Activated T-helper 2 cell treated with anti-CD3 and anti-CD28 coated beads, Interferon-gamma antibody, Interleukin-2, Interleukin-4, amounts not matched to agents 10 μg/mL and 5 μg/mL and 100 μg/mL, durations not matched to agents 14 hours and 24 hours and 36 hours (primary cell): ENCODE measurements at places on chromosomes 16 and 17.

DNA sequence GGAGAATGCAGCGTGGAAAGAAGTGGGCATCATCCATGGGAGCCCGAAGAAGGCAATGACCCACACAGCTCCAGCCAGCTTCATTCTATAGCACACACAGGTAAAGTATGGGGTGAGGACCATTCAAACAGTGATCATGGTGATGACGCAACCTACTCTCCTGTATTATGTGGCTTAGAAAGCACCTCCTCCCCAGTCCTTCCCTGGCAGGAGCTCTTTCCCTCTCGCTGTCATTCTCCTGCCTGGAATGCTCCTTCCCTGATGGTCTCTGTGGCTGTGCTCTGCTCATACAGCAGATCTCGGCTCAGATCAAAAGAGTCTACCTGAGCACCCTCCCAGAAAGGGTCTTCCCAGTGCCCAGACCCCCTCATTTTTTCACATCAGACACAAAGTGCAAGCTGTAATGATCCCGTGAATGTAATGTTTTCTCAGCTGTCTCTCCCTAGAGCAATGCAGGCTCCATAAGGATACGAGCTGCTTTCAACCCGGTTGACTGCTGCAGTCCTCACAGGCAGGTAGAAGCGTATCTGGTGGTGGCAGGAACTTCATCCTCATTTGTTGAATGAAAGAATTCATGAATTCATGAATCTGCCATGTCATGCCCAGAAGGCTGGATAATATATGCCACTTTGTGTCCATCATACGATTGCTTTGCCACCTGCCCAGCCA lies 248.8 kb downstream of the HS3ST3A1 start:
- no peaks in the 10 kb centered on the region for H3K36me3 ChIP-seq
- DNase-seq: no peak
- no peaks in the 10 kb centered on the region for H3K4me1 ChIP-seq

DNA sequence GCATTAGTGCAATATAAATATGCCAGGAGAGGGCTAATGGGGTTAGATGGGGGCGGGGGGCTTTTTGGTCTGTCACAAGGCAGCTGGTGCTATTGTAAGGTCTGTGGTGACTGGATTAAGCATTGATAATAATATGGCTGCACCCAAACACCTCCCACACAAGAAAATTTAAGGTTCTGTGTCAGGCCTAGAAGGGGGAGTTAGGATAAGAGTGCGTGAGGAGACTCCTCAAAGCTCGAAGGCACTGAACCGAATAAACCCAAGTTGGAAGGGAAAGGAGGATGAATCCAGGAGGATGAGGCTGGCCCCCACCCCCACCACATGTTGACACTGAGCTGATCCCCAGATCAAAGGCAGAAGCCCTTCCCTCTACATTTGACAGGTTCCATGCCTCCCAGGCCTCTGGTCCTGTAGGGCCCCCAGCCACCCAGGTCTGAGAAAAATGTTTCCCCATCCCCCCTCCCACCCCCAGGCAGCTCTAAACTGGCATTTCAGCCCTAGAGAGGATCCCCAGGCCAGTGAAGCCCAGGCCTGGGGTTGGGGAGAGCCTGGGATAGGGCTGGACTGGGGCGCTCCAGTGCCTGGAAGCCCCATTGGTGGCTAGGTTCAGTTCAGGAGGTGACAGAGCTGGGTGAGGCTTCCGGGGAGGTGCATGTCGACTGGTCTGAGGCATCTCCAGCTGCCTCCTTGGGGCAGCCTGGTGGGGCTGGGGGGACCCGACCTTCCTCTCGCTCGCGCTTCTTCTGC lies 1.7 kb downstream of the HOXB1 start:
- no peaks in the 10 kb centered on the region for H3K36me3 ChIP-seq
- no peak for DNase-seq
- peaks cover 50% of the 10 kb centered on the region for H3K27me3 ChIP-seq
- no peak overlapping the region for H3K4me3 ChIP-seq
- peaks cover 5% of the 10 kb centered on the region for H3K4me1 ChIP-seq
- H3K27ac ChIP-seq: no peak overlapping the region

GRCh38 chr17:40707745-40708144 lies 4.2 kb upstream of the KRT24 start:
- no peaks in the 10 kb centered on the region for H3K36me3 ChIP-seq
- no peak for DNase-seq
- H3K4me1 ChIP-seq: no peaks in the 10 kb centered on the region
- no peak overlapping the region for H3K4me3 ChIP-seq
- H3K27me3 ChIP-seq: peaks cover 23% of the 10 kb centered on the region

DNA sequence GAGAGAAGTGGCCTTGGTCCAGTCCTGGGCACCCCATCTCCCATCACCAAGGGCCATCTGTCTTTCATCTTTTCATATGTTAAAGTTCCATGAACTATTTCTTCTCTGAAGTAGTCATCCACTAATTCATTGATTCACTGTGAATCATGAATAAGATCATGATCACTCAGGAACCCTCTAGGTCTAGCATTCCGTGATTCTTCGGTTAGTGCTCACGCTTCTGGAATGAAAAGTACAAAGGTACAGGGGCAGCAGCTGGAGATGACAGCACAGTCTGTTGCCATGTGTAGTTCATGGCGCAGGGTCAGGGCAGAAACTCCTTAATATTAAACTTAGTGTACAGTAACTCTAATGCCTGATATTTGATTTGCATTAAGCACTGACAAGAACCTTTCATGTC lies 127.1 kb downstream of the CDH13 start:
- H3K27me3 ChIP-seq: peaks cover 13% of the 10 kb centered on the region
- no peak for DNase-seq
- no peak overlapping the region for H3K4me3 ChIP-seq
- H3K36me3 ChIP-seq: no peaks in the 10 kb centered on the region
- H3K4me1 ChIP-seq: no peaks in the 10 kb centered on the region

DNA sequence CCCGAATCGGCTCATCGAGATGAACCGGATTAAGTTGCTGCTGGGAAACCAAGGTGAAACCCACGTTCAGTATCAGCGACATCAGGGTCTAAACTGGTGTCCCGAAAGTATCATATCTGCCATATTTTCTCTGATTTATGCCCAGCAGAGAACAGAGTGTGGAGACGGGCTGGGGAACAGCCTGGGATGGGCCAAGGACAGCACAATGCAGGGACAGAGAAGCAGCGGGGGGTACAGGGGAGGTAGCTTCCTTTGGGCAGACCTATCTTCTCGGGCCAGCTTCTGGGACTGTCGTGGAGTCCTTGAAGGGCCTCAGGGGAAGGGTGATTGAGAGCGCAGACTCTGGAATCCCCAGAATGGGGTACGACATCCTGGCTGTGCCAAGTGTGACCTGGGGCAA lies 17.5 kb upstream of the MLKL start:
- peaks cover 4% of the 10 kb centered on the region for H3K27me3 ChIP-seq
- H3K4me1 ChIP-seq: no peaks in the 10 kb centered on the region
- no peaks in the 10 kb centered on the region for H3K36me3 ChIP-seq

GRCh38 chr17:61200339-61200715 lies 199.3 kb upstream of the TBX2 start:
- no peaks in the 10 kb centered on the region for H3K4me1 ChIP-seq
- no peaks in the 10 kb centered on the region for H3K36me3 ChIP-seq
- H3K27ac ChIP-seq: no peak overlapping the region

DNA sequence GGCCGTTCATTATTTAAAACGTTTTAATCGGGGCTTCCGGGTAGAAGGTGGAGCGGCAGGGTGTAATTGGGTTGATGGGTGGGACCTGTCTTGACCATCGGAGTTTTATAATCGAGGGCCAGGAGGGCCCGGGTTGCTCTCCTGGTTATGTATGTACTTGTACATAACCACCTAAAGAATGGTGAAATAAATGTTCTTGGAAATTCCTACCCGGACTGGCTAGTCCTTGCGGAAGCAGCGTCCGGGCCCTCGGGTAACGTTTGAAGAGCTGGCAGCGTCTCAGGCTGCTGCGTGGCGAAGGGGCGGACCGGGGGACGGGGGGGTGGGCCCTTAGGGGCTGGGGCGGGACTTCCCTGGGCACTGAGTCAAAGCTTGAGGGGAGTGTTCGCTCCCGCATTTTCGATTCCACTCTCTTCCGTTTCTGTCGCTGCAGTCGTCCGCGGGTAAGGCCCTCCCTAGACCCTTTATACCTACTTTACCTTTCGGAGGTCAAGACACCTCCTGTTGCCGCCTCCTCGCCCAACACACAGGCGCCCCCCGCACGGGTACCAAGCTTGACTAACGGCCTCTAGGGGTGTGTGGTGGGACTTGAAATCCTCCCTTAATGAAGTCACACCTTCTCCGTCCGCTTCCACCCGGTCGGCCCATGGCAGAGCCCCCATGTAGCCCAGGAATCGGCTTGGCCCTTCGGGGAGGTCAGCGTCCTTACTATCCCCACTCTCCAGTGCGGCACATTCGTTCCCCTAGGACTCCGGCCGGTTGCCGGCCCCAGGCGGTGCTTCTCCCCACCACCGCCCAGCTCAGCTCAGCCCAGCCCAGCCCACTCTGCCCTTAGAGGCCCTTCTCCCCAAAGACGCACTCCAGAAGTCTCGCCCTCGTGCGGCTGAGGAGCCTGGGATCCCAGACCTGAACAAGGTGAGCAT lies at the start of gene TMEM106A:
Gene TMEM106A, plus strand, starts transcription at position 396 of the 923 bp plus-strand sequence. CDS start 1,167 bp downstream, outside the sequence.
- no peaks in the 10 kb centered on the region for H3K27me3 ChIP-seq
- peak within 1 kb of the TSS; percentile 93 for H3K27ac ChIP-seq
- peaks cover 29% of the 10 kb centered on the region for H3K4me1 ChIP-seq
- H3K36me3 ChIP-seq: peaks cover 52% of the 10 kb centered on the region
- DNase-seq: peak; percentile 70
- H3K4me3 ChIP-seq: peak within 1 kb of the TSS; percentile 99

GRCh38 chr17:36131421-36131820 lies 27.8 kb downstream of the CCL4 start:
- no peaks in the 10 kb centered on the region for H3K36me3 ChIP-seq
- peaks cover 11% of the 10 kb centered on the region for H3K27me3 ChIP-seq
- H3K4me3 ChIP-seq: no peak overlapping the region
- H3K4me1 ChIP-seq: no peaks in the 10 kb centered on the region
- no peak overlapping the region for H3K27ac ChIP-seq
- no peak for DNase-seq

- H3K36me3 ChIP-seq: no peaks in the 10 kb centered on the region
- DNase-seq: no peak
- H3K27me3 ChIP-seq: no peaks in the 10 kb centered on the region
- H3K27ac ChIP-seq: no peak overlapping the region
Measured at GRCh38 chr17:16926571-16927451, 45.1 kb downstream of the TNFRSF13B start.

DNA sequence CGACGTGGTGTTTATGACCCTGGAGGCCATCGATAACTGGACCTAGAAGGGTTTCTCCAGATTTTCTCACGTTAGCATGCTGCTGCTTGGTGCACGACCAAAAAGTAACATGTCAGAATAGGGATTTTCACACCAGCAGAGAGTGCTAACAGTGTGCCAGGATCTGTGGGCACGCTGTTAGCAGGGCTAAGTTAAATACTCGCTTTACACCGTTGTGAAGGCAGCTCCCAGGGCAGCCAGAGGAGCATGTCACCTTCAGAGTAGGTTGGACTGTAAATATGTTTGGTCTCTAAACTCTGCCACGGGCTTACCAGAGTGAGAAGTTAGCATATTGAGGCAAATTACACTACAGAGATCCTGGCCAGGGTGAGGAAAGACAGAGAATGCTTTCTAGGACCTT lies 113.2 kb upstream of the TBX2 start:
- H3K27me3 ChIP-seq: no peaks in the 10 kb centered on the region
- no peak overlapping the region for H3K27ac ChIP-seq
- H3K4me3 ChIP-seq: no peak overlapping the region

GRCh38 chr17:50631908-50632571 lies 2.6 kb upstream of the ABCC3 start:
- H3K27me3 ChIP-seq: peaks cover 65% of the 10 kb centered on the region
- no peak for DNase-seq
- no peak overlapping the region for H3K4me3 ChIP-seq
- H3K36me3 ChIP-seq: no peaks in the 10 kb centered on the region
- no peak overlapping the region for H3K27ac ChIP-seq

- peaks cover 5% of the 10 kb centered on the region for H3K27me3 ChIP-seq
- H3K36me3 ChIP-seq: no peaks in the 10 kb centered on the region
- no peaks in the 10 kb centered on the region for H3K4me1 ChIP-seq
- no peak overlapping the region for H3K4me3 ChIP-seq
- no peak overlapping the region for H3K27ac ChIP-seq
- no peak for DNase-seq
Measured at GRCh38 chr17:76956846-76957540, 88.8 kb downstream of the MGAT5B start.

- no peaks in the 10 kb centered on the region for H3K4me1 ChIP-seq
- DNase-seq: no peak
- no peaks in the 10 kb centered on the region for H3K27me3 ChIP-seq
- H3K4me3 ChIP-seq: no peak overlapping the region
Measured at GRCh38 chr16:85650135-85650843, 37.2 kb downstream of the GSE1 start.

DNA sequence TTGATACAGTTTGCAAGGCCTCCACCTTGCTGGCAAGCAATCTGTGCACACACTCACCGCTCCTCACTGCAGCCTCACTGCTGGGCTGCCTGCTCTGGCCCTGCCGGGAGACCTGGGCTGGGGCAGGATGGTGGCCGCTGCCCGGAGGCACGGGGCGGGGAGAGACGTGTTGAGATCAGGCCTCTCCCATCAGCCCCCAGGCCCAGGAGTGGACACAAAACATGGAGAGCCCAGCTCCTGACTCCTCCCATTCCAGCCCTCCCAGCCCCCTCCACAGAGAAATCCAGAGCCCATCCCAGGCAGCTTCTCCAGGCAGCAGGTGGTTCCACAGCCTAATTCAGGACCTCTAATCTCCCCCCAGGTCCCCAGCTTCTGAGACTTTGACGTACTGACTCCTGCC lies 23.1 kb upstream of the RPL38 start:
- H3K4me3 ChIP-seq: no peak overlapping the region
- no peaks in the 10 kb centered on the region for H3K36me3 ChIP-seq
- DNase-seq: no peak
- H3K27me3 ChIP-seq: peaks cover 12% of the 10 kb centered on the region

GRCh38 chr17:32446949-32447348 lies 2.6 kb downstream of the PSMD11 start:
- H3K27me3 ChIP-seq: peaks cover 3% of the 10 kb centered on the region
- peaks cover 61% of the 10 kb centered on the region for H3K36me3 ChIP-seq
- peaks cover 42% of the 10 kb centered on the region for H3K4me1 ChIP-seq

DNA sequence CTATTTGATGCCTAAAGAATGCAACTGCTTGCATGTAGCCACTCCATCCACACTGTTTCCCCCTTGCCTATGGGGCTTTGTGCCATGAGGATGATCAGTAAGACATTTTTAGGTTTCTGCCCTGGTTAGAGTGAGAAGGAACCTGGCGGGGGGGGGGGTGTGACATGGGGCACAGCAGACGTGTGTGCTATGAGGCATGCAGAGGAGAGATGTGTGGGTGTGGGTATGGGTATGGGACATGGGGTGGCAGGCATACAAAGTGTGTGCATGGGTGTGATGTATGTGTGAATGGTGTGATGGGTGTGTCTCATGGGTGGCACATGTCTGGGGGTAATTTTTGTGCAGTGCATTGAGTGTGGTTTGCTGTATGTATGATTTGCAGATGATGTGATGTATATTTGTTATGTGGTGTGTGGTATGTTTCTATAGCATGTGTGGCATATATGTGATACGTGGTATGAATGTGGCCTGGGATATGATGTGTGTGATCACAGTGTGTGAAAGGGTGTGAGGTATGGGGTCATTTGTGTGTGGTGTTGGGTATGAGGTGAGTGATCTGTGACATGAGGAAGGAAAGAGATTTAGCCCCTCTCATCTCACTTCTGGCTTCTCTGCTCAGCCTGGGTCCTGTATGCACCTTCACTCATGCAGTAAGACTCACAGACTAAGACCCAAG lies 14.9 kb downstream of the CCDC182 start:
- no peak overlapping the region for H3K27ac ChIP-seq
- DNase-seq: no peak
- no peak overlapping the region for H3K4me3 ChIP-seq
- H3K4me1 ChIP-seq: no peaks in the 10 kb centered on the region
